Right lobe of liver (tissue), 6 donors: ENCODE measurements at places on chromosomes 4 and X. TPM values are rescaled to one million over a fixed set of nuclear protein-coding genes. Genes with fewer than 3 reads are reported as not detected.

- DNase-seq: no peak
Measured at GRCh38 chr4:40969501-40969900, 219.7 kb downstream of the NSUN7 start.

DNA sequence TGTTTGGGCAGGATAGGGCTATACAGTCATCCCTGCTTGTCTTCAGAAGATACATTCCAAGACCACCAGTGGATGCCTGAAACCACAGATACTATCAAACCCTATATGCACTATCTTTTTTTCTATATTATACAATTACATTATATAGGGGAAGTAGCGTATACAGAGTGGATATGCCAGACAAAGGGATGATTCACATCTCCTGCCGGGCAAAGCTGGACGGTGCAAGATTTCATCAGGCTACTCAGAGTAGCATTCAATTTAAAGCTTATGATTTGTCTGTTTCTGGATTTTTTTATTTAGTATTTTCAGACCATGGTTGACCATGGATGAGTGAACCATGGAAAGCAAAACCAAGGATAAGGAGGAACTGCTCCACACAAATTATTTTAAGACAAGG is 7.0 kb upstream of the AMTN start:
- no peak for DNase-seq

GRCh38 chrX:23656091-23656490 is 11.2 kb upstream of the PRDX4 start:
- no peak for DNase-seq

- no peak for DNase-seq
Measured at GRCh38 chrX:115940348-115940747, 230.2 kb upstream of the AGTR2 start.

DNA sequence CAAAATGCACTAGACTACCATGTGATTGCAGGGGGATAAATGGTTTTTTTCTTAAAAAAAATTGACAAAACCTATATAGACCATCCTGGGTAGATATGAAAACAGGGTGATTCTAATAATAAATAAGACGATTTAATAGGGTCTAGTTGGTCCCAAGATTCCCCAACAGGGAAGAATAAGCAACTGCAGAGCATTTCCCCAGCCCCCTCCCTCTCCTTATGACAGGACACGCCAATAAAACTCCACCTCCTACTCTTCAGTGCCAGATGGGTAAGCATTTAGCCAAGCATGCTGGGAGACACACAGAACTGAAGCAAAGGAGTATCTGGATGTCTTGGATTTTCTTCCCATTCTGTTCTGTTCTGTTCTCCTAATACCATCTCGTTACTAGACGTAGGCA is at the start of gene BRS3:
Gene BRS3 (plus strand): TSS at position 301 of the 400 bp plus-strand sequence. CDS start 168 bp downstream, outside the sequence.
- no peak for DNase-seq

- no peak for DNase-seq
Measured at GRCh38 chrX:29397506-29397905, 810.3 kb downstream of the IL1RAPL1 start.

DNA sequence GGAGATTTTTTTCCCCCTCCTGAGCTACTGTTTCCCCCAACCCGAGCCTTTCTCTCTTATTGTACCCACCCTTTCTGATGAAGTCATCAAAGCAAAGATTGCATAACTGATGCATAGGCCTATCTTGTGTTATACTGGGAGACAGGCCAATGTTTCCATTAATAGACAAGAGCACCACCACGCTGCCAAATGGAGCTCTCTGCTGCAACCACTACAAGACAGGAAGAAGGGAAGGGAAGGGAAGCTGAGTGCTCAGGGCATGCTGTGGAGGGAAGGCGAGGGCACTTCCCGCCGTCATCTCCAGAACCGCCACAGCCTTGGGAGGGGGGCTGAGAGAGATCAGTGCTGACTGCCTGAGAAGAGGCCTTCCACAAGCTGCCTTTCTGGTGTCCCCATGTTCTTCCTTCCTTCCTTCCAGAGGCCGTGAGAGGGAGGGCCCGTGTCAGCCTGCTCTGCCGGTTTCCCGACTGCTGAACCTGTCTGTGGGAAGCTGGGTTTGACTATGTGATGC is 75.0 kb downstream of the MGST2 start:
- peak; percentile 72 for DNase-seq

DNA sequence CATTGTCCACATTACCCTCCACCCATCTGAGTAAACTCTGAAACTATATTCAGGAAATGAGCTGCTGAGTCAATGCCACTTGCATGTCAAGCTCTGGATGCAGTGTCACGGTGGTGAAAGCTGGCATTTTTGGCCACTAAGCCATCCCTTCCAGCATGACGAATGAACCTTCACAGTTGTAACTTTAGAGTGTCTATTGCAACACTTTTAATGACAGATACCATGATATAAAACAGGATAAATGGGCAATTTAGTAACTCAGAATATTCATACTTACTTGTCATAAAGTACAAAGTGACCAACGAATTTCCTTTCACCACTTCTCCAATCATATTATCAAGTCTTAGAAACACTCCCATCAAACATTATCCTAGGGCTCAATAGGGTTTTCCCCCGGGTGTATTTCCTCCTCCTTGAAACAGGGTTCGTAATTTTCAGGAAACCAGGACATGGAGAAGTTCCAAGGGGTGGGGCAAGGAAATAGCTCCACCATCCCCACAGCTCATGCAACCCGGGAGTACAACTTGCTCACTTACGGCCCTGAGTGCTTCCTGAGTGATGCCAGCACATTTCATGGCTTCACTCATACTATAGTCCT is 73.1 kb downstream of the MTHFD2L start:
- DNase-seq: no peak

DNA sequence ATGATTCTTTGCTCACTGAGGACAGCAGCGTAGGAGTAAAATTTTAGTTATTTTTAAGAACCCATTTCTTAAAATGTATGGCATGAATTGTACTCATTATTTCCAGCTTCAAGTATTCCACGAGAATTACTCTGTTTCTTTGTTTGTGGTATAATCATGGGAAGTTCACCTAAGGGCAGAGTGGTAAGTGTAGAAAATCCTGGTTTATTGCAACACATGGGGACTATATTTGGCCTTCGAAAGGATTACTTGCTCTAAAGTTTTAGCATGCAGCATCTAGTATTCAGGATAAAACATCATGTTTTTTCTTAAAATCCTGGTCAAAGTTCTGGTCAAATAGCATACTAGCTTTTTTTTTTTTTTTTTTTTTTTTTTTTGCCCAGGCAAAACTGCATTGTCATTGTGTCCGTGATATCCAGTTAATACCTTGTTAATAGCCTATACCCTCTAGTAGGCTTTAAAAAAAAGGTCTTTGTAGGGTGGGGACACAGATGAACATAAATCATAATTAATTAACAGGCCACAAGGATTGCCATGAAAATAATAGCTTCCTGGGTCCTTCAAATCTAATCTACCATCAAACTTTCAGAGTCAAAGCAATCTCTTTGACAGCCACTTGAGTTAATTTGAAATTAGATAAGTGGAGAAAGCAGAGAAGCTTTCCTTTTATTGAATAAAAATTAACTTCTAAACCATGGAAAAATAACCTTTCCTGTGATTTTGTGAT is 44.6 kb upstream of the VEGFC start:
- DNase-seq: no peak

DNA sequence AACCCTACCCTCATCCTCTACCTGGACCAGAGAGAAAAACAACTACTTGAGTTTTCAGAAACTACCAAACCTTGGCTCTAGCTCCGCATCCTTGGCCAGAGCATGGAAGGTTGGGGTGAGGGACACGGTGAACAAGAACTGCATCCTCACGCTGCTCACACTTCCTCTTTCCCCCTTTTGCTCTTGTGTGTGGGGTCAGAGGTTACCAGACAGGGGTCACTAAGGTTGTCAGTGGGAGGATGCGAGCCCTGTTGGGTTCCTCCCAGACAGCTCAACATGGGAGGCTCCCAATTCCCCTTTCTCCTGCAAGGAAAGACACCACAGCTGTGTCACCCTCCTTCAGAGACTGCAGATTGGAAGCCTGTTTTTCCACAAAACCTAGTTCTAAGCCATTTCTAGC is 5.5 kb upstream of the ZXDB start:
- no peak for DNase-seq

DNA sequence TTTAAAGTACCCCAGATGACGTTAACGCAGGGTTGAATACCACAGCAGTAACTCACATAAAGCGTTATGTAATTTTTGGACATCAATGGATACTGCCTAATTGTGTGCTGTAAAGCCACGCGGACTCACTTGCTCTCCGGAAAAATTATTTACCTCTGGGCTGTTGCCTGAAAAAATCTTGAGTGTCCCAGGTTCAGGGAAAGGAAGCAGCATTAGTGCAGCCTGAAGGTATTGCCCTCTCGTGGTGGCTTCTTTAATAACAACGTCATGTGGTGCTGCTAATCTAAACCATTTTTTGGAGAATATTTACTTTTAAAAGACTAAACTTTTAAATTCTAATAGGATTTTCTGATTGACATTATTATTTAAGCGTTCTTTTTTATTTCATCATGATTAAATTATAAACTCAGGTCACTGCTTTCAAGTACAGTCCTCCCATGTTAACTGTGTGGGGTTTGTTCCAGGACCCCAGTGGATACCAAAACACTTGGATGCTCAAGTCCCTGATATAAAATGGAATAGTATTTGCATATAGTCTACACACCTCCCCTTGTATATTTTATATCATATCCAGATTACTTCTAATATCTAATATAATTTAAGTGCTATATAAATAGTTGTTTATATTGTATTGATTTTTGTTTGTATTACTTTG is 384.8 kb downstream of the FAM133A start:
- no peak for DNase-seq

GRCh38 chr4:15385928-15386327 is 41.9 kb upstream of the C1QTNF7 start:
- no peak for DNase-seq

DNA sequence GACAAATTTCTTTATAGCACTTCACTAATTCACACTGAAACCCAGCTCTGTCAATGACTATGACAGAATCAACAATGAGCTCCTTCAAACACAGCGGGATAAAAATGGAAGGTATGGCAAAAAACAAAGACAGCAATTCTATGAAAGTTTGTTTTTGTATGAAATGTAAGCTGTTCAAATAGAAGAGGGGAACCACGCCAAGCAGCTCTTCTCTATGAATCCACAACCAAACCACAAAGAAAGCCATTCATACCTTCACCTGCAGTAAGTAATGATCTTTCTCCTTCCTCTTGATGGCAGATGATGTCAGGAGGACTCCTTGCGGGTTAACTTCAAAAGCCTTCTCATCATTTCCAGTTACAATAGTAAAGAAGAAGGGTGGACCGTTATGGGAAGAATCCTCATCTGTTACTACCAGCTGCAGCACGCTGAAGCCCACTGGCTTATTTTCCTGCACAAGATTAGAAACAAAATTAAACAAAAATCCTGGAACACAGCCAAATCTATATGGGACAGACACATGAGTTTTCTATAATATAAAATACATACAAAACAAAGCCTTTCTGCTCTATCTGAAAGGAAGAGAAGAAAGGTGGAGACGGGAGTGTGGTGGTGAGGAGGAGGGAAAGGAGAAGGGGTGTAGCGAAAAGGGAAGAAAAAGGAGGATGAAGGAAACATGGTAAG is 48.9 kb upstream of the MTNR1A start:
- no peak for DNase-seq

DNA sequence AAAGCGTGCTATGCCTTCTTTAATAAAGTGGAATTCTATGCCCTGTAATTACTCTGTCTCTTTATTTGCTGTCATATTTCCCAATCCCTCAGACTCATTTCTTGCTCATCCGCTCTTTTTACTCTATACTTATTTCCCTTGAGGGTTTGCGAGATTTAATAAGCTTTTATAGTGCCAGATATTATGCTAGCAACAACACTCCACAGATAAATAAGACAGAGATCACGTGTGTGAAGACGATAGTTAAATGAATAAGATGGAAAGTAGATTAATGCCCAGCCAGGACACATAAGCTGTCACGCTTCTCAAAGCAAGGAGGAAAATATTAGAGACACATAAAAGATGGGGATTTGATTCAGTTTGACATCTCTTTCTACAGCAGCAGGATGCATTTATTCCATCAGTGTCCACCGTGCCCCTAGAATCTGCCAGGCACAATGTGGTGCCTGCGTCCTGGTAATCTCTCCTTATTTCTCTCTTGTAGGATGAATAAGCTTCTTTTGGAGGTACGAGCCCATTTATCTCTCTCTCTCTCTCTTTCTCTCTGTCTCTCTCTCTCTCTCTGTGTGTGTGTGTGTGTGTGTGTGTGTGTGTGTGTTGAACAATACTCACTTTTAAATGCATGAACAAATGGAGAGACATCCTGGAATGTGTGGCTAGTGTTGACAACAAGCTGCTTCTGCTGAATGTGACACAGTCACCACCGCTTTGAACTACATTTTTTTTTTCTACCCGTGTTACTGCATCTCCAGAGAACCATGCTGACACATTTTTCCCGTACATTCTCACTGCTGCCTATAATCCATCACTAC is 48.2 kb downstream of the TMEM156 start:
- no peak for DNase-seq

DNA sequence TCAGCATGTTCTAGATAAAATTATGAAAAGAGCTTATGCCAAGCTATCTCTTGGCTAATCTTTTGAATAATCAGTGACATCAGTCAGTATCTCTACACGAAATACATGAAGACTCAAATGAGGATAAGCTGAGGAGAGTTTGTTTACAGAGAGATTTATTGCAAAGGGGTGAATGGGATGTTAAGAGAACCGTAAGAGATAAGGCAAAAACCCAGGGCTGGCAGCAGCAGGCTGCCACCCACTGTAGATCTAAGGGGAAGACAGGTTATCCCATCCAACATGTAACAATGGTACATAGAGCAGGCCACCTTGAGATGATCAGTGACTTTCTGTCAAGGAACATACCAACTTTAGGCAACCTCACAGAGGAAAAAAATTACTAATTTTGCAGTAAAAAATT is 432.1 kb upstream of the NR3C2 start:
- no peak for DNase-seq

DNA sequence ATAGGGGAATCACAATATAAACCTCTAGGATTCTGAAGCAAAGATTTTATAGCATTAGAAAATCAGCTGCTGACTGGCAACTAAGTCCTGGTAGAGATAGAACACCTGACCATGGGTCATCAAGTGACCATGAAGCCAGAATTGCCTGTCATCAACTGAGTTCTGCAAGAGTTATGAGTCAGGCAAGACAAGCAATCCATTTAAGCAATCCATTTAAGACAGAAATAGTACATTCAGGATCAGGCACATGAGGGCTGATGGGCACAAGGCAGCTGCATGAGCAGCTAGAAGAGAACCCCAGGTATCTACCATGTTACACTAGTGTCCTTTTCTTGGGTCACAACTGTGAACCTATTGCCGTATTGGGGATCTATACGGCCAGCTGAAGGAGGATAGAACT is 98.9 kb downstream of the SPRY1 start:
- DNase-seq: no peak

The HTN1 gene
- not detected for total RNA-seq

The TTC29 gene
- total RNA-seq: not detected

The TEX13D gene
- total RNA-seq: not detected

The FGD1 gene
- 0.87 TPM for total RNA-seq

The MAGEA9 gene
- not detected for total RNA-seq

The IL2RG gene
- 0.64 TPM for total RNA-seq

The TEX13B gene
- total RNA-seq: not detected

The C4orf36 gene
- total RNA-seq: not detected

The NEXMIF gene
- 0.13 TPM for total RNA-seq
